CD4-positive, alpha-beta T cell treated with Interleukin-4 for 1 hour (primary cell): ENCODE measurements at places on chromosomes 6 and 20.

DNA sequence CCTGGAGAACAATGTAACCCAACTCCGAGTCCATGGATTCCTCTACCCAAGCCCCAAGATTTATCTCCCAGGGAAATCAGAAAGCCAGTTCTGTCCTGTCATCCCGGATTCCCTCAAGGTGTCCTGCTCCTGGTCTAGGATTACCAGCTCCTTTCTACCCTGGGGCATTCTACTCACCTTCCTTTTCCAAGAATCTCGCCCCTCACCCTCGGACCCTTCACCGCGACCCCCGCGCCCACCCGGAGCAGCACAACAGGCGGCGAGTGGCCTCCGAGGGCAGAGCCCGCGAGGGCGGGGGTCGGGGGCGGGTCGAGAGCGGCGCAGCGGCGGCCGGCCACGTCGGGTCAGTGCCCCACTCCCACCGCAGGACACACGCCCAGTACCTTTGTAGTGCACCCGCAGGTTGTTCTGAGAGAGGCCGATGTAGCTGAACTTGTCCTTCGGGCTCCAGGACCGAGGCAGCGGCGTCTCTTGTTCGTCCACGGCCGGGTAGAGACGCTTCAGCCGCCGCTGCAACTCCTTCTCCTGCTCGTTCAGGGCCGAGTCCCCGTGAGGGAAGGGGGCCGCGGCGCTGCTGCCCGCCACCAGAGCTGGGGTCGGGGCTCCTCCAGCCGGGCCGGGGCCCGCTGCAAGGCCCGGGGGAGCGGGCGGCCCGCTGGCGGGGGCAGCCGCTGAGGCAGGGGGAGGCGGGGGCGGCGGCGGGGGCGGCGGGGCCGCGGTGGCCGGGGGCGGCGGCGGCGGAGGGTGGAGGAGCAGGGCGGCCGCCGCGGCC, 897 bp downstream of the RANBP9 start:
- no peak for DNase-seq

- no peak for DNase-seq
These were observed 3.6 kb downstream of the ADISSP start for GRCh38 chr20:3763671-3764601.

- DNase-seq = no peak
These were observed 9.1 kb downstream of the EBF4 start for GRCh38 chr20:2701671-2702081.

- DNase-seq = no peak
These were observed 96.2 kb upstream of the MAP7 start for GRCh38 chr6:136646377-136646776.

- no peak for DNase-seq
These were observed 13.2 kb downstream of the CITED2 start for GRCh38 chr6:139361211-139361610.

- DNase-seq = no peak
These were observed 212.4 kb downstream of the LY86 start for GRCh38 chr6:6801005-6801335.

GRCh38 chr20:64168381-64169090, 4.3 kb downstream of the MYT1 start:
- DNase-seq = no peak

DNA sequence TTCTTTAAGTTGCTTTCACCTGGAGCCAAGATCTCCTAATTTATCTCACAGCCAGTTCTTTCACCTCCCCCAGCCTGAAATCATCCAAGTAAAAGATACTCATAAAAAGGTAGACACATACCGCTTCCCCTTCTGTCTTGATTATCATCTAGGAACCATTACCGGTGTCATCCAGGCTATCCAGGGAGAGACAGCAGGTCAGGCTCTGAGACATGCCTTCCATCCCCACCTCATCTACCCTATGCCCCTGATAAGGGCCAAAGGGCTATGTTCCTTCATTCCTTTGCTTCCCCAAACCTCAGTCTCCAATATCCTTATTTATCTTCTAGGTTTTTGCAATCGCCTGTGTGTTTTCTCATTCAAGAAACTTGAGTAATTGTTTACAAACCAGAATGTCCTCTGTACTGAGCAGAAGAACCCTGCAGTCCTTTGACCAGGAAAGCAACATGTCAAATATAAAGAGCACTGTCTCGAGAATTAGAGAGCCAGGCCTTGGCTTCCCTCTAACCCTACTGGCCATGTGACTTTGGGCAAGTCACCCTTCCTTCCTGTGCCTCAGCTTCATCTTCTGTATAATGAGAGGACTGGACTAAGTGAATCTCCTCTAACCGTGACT, 41.0 kb downstream of the TNFRSF21 start:
- no peak for DNase-seq

- no peak for DNase-seq
These were observed 330.9 kb upstream of the CDH4 start for GRCh38 chr20:60921022-60921622.

DNA sequence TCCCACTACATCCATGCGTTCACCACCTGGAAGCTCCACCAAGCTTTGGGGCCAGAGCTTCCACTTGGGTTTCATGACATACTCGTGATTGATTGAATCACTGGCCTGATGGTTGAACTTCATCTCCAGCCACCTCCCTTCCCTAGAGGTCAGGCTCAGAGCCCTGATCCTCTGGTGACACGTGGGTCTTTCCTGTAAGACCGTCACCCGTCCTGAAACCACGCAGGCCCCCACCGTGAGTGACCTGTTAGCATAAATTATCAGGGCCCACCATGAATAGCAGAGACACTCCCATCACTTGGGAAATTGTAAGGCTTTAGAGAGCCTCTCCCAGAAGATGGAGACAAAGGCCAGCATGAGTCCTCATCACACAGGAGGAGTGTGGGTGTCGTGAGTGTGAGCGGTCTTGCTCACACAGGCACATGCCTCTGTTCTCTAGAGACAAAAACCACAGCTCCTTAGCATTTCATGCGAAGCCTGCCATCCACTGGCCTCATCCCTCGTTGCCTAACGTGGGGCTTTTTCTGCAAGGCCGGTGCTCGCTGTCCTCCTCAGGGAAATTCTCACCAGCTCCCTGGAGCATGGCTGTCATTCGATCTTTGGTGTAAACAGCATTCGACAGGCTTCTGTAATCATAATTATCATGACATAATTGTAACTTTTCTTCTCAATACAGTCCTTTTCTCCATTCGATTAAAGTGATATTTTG, 65.1 kb upstream of the DUSP22 start:
- DNase-seq = peak; percentile 52

DNA sequence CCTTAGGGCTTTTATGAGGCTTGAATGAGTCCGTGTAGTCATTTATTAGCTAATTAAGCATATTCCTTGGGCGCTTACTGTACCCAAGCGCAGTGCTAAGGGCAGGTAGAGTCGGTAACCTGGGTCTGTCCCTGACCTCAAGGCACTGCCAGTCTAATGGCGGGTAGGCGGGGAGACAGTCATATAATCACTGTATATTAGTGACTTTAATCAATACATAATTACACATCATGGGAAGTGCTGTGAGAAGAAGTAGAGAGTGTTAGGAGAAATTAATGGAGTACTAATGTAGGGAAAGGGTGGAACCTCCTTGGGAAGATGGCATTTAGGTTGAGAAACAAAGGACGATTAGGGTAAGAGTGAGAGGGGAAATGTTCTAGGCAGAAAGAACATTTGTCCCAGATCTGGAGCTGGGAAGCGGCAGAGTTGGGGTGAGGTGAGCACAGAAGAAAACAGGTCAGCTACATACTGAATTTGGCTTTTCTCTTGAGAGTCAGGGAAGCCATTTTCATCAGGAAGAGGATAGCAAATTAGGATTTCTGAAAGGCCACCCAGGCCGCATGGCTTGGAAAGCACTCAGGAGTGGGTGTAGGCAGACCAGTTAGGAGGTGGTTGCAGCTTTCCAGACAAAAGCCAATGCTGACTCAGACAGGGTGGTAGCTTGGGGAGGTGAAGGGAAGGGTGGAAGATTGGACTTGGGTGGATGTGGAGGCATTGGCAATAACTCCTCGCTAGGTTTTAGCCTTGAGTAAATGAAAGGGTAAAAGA, 954 bp upstream of the BLCAP start:
- DNase-seq = no peak
